RCC 7860 (cell line): ENCODE measurements at places on chromosomes 3 and 15.
A peak's percentile ranks its signal among the peaks of the same experiment; 100 is the strongest.

DNA sequence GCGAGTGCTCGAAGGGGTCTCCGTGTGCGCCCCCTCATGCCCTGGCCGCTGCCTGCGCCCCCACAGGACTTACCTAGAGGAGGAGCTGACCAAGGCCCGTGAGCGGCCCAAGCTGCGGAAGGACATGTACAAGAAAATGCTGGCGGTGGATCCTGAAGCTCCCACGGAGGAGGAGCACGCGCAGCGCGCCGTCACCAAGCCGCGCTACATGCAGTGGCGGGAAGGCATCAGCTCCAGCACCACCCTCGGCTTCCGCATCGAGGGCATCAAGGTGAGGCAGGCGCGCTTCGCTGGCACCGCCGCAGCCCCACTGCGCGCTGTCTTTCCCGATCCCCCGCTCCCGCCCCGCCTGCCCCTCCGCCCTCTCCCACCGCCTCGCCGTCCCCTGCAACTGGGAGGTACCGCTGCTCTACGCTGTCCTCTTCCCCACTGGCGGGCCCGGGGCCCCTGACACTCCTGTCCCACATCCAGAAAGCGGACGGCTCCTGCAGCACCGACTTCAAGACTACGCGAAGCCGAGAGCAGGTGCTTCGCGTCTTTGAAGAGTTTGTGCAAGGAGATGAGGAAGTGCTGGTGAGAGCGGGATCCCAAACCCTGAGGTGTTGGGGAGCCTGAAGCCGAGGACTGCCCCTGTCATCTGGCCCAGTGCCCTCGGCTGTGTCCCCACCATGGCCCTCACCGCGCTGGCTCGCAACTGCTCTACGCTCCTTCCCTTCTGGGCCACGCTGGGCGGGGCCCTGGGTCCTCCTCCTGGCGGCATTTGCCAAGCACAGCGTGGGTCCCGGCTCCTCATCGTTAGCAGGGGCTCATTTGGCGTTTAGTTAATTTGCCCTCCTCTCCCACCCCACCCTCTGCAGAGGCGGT is 8.5 kb downstream of the ITPKA start:
- DNase-seq = no peak

- DNase-seq = no peak
These were observed 239.5 kb upstream of the HES1 start for GRCh38 chr3:193896419-193896818.

- DNase-seq = peak; percentile 73
These were observed 7.7 kb downstream of the SUCLG2 start for GRCh38 chr3:67646586-67647234.

- peak; percentile 73 for DNase-seq
These were observed 150.2 kb upstream of the MLF1 start for GRCh38 chr3:158420654-158421396.

DNA sequence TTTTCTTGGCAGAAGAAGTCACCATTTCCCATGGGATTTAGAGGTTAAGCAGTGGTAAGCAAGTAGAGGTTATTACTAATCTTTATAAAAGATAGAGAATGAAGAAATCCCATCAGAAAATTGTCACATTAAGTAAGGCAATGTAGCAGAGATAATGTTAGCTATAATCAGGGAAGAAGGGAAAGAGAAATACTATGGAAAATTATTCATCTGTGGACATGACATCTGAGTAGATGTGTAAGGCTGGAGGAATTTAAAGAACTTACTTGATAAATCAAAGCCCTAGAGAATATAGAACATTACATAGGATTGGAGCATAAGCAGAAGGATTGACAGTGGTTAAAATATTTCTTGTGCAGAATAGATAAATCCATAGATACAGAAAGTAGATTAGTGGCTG is 553.1 kb upstream of the CBLB start:
- peak; percentile 29 for DNase-seq

DNA sequence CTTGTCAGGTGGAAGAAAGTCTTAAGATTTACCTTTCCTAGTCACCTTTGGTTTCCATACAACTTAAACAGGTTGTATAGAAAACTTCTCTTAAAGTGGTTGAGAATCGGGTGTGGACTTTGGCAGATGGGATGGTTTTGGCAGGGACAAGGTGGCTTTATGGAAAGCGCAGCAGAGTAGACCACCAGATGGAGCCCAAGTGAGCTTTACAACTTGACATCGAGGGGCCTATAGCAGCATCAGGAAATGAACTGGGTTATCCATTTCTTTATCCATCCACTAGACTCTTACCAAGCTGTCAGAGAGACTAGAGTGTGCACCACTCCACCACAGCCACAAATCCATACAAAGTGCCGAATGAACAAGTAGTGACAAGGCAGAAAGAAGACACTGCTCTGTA is 85.3 kb upstream of the MBNL1 start:
- peak; percentile 24 for DNase-seq

DNA sequence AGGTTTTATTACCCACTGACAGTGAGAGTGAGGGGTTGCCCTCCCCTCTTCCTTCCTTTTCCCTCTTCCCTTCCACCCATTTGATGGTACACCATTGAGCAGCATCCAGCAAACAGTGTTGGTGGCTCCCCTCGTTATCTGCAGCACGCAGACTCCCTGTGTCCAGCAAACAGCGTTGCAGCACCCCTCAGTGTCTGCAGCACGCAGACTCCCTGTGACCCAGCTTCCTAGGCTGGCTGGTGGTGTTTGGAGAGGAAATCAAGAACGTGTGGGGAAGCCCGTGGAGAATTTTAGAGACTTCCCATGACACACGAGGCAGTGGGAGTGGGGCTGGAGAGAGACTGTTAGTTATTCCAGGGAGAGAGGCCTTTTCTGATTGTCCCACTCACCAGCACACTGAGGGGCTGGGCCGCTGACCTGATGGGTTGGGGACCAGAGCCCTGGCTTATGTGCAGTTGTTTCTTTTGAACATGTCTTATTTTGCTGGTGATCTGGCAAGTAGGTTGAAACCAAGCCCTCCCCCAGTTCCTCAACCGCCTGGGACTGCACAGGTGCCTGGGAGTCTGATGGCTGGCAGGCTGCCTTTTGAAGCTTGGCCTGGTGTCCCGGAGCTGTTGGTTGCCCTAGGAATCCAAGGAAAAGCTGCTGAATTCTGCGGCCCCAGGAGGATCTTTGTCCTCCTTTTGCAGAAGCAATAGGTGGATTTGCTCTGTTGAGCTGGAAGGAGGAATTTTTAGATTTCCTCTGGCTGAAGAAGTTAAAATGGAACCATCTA is 19.0 kb downstream of the APBA2 start:
- no peak for DNase-seq

DNA sequence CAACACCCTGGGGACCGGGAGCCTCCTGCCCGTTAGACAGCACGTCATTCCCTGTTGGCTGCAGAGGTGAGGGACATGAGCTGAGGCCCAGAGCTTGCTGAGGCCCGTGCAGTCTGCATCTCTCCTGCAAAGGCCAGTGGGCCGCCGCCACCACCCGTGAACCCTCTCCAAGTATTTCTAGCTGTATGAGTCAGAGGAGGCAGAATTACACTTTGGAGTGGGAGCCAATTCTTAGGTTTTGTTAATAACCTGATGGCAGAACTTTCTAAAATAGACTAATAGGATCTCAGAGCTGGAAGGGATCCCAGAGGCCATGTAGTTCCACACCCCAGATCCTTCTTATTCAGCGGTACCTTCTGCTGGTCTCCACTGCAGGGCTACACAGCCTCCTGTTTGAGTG is 335.2 kb upstream of the CTDSPL start:
- DNase-seq = no peak

GRCh38 chr15:67359431-67360079 is 105.0 kb downstream of the IQCH start:
- DNase-seq = no peak

- DNase-seq = peak; percentile 57
These were observed 275.1 kb upstream of the LRTM1 start for GRCh38 chr3:55203006-55203405.

GRCh38 chr15:55170361-55170760 is 26.4 kb downstream of the RSL24D1 start:
- no peak for DNase-seq

GRCh38 chr15:100002787-100003536 is 269.7 kb upstream of the LYSMD4 start:
- no peak for DNase-seq

DNA sequence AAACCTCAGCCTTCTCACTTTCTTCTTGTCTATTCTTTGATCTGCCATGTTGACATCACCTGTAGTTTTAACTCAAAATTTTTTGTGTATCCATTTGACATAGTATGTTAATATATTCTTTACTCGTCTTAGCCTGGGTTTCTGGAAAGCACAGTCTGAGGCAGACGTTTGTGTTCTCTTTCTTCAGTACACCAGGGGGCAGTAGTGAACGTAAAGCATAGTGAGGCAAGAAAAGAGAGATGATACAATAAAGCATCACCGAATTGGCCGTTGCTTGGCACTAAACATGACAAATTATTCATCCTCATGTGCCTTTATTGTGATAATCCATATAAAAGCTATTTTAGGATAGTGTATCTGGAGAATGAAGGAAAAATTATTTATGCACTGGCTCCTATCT is 141.0 kb upstream of the MYRIP start:
- peak; percentile 15 for DNase-seq

DNA sequence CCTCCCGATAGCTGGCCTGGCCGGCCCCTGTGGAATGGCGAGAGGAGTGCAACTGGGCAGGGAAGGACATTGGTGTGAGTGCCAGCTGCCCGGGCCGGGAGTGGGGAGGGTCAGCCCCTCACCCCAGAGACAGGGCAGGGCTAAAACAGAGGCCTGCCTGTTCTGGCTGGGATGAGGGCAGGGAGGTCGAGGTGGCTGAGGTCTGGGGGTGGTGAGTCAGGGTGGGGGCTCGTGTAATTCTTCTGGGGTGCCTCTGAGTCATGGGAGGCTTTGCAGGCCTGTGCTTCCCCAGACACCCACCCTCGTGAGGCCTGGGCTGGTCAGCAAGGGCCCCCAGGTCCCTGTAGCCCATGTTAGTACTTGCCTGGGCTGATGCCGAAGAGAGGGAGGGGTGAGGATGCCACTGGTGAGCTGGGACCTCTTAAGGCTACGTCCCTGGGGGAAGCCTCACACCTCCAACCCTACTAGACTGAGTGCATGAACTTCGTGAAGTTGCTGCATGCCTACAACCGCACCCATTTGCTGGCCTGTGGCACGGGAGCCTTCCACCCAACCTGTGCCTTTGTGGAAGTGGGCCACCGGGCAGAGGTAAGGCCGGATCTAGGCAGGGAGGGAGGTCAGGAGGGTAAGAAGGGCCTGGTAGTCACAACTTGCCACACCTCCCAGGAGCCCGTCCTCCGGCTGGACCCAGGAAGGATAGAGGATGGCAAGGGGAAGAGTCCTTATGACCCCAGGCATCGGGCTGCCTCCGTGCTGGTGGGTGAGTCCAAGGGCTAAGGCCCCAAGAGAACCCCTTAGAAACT is 1.7 kb downstream of the SEMA3B start:
- no peak for DNase-seq

GRCh38 chr3:99674086-99674789 is 35.8 kb downstream of the COL8A1 start:
- no peak for DNase-seq

GRCh38 chr15:63188926-63189871 is at the start of gene RAB8B:
Gene RAB8B (plus strand): TSS chr15:63189606. CDS start chr15:63189625, 19 bp downstream.
- DNase-seq = peak; percentile 87

- no peak for DNase-seq
These were observed 315.0 kb downstream of the OCA2 start for GRCh38 chr15:27784107-27784506.

GRCh38 chr3:168051070-168051469 is 44.7 kb downstream of the GOLIM4 start:
- DNase-seq = no peak

DNA sequence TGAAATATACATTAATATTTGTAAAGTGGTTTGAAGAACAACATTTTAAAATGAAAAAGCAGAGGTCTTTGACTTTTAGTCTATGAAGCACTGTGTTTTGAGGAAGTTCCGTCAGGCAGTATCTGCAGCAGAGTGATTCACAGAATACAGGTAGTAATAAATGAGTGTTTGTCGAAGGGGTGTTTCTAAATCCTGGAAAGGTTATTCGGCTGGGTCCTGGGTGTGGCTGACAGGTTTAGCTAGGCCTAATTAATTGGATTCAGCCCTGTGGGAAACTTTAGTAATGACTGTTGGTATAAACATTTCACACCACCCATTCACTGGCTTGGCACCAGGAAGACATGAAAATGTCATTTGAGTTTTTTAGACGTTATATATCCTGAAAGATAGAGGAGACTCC is 51.3 kb downstream of the TIPARP start:
- DNase-seq = no peak

DNA sequence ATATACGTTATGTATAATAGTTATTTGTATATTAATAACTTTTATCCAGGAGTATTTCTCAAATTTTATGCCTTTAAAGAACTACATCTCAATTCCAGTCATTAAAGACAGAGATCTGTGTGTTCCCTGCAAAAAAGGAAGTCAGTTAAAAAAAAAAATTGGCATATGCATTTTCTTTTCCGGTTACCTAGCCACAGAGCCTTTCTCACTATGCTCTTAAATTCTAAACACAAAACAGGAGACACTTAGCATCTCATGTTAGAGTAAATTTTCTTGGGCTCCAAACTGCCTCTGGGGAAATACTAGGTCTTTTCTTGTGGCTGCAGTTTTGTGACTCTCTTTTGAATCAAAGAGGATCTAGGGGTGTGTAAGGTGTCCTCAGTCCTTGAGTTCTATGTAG is 105.9 kb downstream of the KCNH8 start:
- DNase-seq = no peak

- DNase-seq = no peak
These were observed 1.1 kb upstream of the PLSCR2 start for GRCh38 chr3:146470425-146470990.

DNA sequence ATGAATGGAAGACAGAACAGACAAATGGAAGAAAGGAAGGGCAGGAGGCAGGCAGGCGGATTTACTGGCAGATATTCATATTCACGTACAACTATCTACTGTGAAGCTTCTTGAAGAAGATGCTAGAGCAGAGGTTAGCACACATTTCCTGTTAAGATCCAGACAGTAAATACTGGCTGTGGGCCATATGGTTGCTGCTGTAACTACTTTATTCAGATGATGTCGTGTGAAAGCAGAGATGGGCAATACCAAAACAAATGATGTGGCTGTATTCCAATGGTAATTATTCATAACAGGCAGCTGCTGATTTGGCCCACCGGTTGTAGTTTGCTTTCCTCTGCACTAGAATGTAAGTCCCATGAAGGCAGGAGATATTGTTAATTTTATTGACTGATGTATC is 115.7 kb upstream of the PRTG start:
- DNase-seq = no peak

DNA sequence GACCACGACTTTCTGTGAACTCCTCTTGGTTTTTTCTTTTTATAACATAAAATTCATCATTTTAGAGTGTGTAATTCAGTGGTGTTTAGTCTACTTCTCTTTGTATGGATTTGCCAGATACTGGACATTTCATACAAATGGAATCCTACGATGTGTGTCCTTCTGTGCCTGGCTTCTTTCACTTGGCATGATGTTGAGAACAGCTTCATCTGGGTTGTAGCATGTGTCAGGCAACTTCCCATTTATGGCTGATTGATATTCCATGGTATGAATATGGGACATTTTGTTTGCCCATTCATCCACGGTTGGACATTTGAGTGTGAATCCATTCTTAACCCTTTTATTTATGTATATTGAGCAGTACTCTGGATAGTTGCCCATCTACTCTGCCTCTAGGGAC is 82.7 kb upstream of the KLF13 start:
- DNase-seq = no peak

- no peak for DNase-seq
These were observed 10.3 kb upstream of the RFTN1 start for GRCh38 chr3:16523778-16524177.
